ENCODE measurements at places on chromosomes 1 and 21.

- no peak for DNase-seq
Measured at GRCh38 chr1:73813236-73813635, 384.7 kb downstream of the LRRIQ3 start.

DNA sequence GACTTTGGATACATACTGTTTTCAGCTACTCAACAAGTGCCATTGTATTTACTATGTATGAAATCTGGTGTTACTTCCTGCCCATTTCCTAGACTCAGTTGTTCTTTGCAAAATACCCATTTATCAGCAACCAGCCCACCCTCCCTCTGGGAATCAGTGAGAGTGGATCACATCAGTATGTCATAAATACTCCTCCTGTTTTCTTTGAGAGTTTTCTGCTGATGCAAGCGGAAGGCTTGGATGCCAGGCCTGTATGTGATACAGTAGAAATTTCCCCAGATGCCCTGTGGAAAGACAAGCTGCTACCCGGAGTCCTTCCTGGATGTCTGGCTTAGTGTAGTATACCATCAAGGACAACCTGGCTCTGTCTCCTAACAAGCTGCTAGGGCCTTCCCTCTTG is 2.4 kb upstream of the PTPRC start:
- DNase-seq, result no peak

- DNase-seq, result peak; percentile 48
Measured at GRCh38 chr1:197725044-197725443, 50.2 kb downstream of the DENND1B start.

DNA sequence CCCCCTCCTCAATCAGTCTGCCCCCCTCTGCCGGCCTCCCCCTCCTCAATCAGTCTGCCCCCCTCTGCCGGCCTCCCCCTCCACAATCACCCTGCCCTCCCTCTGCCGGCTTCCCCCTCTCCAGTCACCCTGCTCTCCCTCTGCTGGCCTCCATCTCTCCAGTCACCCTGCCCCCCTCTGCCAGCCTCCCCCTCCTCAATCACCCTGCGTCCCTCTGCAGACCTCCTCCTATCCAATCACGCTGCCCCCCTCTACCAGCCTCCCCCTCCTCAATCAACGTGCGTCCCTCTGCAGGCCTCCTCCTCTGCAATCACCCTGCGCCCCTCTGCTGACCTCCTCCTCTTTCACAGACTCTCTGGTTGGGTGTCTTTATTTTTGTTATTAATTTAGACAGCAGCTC is 11.5 kb upstream of the C1orf198 start:
- DNase-seq, result no peak

GRCh38 chr1:234713859-234714258 is 103.9 kb upstream of the IRF2BP2 start:
- no peak for DNase-seq

GRCh38 chr1:44609412-44609767 is 64.9 kb downstream of the TMEM53 start:
- DNase-seq, result peak; percentile 28

DNA sequence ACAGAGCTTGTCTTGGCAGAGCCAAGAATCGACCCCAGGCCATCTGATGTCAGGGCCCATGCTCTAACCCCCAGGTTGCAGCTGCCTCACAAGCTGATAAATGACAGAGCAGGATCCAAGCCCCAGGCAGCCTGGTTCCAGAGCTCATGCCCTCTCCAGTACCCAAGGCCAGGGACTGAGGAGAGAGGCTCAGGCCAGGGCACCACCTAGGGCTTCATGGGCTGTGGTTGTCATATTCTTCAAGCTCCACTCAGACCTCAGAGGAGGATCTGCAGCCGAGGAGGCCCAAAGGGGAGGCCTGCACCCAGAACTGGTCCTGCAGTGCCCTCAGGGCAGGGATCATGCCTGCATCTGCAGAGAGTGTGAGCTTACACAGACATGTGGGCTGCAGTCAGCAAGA is 301.1 kb downstream of the MATN1 start:
- no peak for DNase-seq

DNA sequence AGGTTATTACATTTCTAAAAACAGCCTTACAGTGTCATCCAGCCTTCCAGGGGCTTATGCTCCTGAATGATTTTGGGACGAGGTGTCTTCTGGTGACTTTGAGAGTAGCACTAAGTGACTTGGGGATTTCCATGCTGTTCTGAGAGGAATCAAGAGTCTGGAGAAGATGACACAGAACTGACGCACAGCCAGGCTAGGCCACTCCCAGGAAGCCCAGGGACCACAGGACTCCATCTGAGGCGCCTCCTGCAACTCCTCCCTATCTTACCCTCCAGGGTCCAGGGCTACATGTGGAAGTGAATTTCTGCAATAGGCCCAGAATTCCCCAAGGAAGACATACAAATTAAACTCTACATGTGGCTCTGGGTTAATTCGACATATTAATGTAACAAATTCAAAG is 92.5 kb downstream of the SLC25A24 start:
- DNase-seq, result no peak

All from fibroblast of lung (primary cell).